Panc1 (cell line): ENCODE measurements at places on chromosomes 4 and X. TPM values are rescaled to one million over a fixed set of nuclear protein-coding genes. Genes with fewer than 3 reads are reported as not detected.
A peak's percentile ranks its signal among the peaks of the same experiment; 100 is the strongest.

DNA sequence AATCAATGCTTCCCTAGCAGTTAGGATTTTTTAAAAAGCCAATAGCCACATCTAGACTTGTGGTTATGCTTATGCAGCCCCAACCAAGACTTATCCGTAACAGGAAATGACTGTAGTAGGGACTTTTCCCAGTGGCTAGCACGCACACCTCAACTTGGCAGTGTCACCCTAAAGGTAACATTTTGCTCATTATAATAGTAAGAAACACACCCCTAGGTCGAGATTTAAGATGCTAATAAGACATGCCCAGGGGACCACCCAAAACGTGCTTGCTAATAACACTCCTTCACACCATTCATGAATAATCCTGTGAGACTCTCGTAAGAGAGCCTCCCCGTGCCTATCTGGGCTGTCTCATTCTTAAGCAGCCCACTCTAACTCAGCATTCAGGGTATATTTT is 195.3 kb downstream of the CHIC1 start:
- H3K27ac ChIP-seq, result no peak overlapping the region
- no peaks in the 10 kb centered on the region for H3K4me1 ChIP-seq
- DNase-seq, result no peak
- no peaks in the 10 kb centered on the region for H3K36me3 ChIP-seq

GRCh38 chr4:97548186-97548585 is 595.1 kb downstream of the STPG2 start:
- no peak overlapping the region for H3K27ac ChIP-seq
- H3K36me3 ChIP-seq, result no peaks in the 10 kb centered on the region
- no peaks in the 10 kb centered on the region for H3K4me1 ChIP-seq
- H3K4me3 ChIP-seq, result no peak overlapping the region
- DNase-seq, result no peak
- no peaks in the 10 kb centered on the region for H3K27me3 ChIP-seq

DNA sequence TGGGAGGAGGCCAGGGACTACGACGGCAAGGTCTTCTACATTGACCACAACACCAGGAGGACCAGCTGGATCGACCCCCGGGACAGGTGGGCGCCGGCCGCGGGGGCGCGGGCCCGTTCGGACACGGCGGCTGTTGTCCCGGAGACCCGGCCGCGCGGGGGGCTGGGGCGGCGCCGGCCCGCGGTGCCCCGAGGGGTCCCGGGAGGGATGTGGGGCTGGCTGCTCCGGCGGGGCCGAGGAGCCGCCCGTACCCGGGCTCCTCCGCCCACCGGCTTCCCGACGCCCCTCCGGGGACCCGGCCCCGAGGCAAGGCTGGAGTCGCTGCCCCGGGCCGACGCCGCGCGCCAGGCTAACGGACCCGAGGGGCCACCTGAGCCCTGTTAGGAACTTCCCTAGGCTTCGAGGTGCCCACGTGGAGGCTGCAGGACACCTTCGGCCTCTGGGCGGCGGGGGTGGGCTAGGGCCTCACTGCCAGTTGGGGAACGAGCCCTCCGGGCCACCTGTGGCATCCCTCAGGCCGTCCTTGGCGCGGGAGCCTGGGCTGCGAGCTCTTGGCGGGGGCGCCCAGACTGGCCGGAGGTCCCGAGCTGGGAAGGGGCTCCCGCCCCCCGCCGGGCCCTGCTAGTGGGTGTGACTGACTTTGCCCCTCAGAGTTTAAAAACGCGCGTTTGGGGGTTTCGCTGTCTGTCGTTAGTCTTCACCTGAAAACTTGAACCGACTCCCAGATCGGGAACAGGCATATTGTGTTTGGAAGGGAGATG is 660 bp downstream of the WWC2 start:
- no peaks in the 10 kb centered on the region for H3K36me3 ChIP-seq
- H3K27ac ChIP-seq, result peak overlapping the region; percentile 84
- no peak for DNase-seq

DNA sequence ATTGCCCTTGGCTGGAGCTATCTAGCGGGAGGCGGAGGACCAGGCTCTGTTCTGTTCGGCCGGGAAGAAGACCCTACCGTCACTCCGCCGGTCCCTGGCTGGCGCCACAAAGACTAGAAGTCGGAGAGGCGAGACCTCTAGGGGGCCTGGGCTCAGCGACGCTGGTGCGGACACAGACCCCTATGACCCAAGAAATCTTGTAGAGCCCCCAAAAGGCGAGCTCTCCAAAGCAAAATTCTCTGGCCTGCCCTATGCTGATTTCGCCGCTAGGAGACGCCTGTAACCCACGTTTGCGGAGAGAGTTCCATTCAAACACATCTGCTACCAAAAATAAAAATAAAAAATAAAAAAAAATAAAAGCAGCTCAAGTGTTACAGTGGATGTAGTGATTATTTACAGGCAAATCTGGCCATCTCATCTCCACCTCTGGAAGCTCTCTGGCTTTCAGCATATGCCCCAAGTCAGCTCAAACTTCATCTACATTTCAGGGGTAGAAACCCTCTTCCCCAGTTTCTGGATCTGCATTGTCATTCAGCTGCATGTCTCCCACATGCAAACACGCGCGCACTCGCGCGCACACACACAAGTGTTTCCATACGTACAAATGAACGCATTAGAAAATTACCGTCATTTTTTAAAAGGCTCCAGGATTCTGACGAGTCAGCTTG is 2.4 kb upstream of the PCDH10 start:
- DNase-seq, result peak; percentile 47
- no peaks in the 10 kb centered on the region for H3K27me3 ChIP-seq
- H3K4me1 ChIP-seq, result 0 out of 2 replicates have a peak, but pooled peaks cover 2% of the 10 kb centered on the region
- H3K36me3 ChIP-seq, result no peaks in the 10 kb centered on the region
- no peak overlapping the region for H3K27ac ChIP-seq
- H3K4me3 ChIP-seq, result peak overlapping the region; percentile 40

- H3K27me3 ChIP-seq, result no peaks in the 10 kb centered on the region
- H3K4me1 ChIP-seq, result no peaks in the 10 kb centered on the region
- no peak overlapping the region for H3K27ac ChIP-seq
- no peak for DNase-seq
Measured at GRCh38 chrX:46398126-46398525, 147.1 kb downstream of the ZNF674 start.

DNA sequence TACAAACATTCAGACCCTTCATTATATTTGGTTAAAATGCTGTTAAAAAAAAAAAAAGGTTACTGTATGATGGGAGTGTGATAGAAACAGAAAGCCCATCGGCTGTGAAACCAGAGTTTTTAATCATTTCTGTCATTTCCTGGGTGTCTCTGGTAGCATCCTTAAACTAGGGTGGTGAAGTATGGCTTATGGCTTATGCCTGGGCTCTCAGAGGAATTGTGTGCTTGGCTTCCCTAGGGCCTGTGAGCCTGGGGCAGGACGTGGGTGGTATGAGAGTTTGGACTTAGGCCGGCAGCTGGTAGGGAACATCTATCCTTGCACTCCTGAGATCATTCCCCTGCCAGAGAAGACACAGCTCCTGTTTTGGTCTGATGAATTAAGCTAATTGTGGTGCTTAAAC is 52.2 kb downstream of the DCUN1D4 start:
- H3K4me3 ChIP-seq, result no peak overlapping the region
- peaks cover 12% of the 10 kb centered on the region for H3K36me3 ChIP-seq
- no peak overlapping the region for H3K27ac ChIP-seq
- no peaks in the 10 kb centered on the region; the same call in 1 of the 2 replicates for H3K4me1 ChIP-seq
- DNase-seq, result no peak

DNA sequence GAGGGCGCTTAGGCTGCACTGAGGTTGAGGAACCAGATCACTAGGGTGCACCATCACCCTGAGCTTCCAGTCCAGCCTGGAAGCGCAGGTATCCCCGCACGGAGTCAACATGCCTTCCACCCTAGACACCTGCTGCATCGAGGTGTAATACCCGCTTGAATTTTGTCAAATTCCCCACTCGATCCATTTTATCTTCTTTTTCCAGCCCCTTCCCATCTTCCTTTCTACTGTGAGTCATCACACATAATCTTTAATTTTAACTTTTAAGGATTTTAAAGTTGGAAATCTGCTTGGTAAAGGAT is 821 bp downstream of the PLK4 start:
- H3K27ac ChIP-seq, result peak overlapping the region; percentile 96
- peak overlapping the region; percentile 84 for H3K4me3 ChIP-seq

DNA sequence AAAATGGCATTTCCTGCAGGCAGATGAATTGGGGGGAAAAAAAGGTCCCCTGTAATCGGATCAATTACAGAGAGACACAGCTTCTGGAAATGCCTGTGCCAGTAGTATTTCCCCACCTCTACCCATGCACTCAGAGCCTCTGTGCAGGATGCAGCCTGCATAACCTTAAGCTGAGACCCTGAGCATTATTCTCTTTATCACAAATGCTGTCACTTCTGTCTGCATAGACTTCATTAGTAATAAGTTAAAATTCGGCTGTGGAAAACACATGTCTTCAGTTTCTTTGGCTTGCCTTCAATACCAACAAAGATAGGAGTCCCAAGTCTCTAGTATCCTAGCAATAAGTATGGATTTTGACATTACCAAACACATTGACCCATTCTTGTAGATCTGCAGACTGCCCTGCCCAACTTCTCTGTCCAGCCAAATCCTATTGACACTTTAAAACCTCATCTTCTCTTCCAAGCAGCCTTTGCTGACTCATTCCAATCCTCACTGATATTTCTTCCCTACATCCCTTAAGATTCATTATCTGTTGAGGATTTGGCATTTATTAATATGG is 70.8 kb downstream of the LUZP4 start:
- DNase-seq, result no peak
- H3K4me1 ChIP-seq, result no peaks in the 10 kb centered on the region
- 0 out of 2 replicates have a peak, but pooled peaks cover under 1% of the 10 kb centered on the region for H3K27me3 ChIP-seq
- H3K4me3 ChIP-seq, result no peak overlapping the region
- no peak overlapping the region for H3K27ac ChIP-seq

GRCh38 chr4:123890889-123891288 is 494.3 kb downstream of the SPRY1 start:
- no peak overlapping the region for H3K4me3 ChIP-seq
- H3K27ac ChIP-seq, result no peak overlapping the region
- H3K4me1 ChIP-seq, result no peaks in the 10 kb centered on the region

- no peaks in the 10 kb centered on the region for H3K27me3 ChIP-seq
- no peak for DNase-seq
- H3K4me3 ChIP-seq, result no peak overlapping the region
- no peaks in the 10 kb centered on the region for H3K4me1 ChIP-seq
- H3K27ac ChIP-seq, result no peak overlapping the region
Measured at GRCh38 chr4:72255269-72255668, 223.5 kb downstream of the NPFFR2 start.

DNA sequence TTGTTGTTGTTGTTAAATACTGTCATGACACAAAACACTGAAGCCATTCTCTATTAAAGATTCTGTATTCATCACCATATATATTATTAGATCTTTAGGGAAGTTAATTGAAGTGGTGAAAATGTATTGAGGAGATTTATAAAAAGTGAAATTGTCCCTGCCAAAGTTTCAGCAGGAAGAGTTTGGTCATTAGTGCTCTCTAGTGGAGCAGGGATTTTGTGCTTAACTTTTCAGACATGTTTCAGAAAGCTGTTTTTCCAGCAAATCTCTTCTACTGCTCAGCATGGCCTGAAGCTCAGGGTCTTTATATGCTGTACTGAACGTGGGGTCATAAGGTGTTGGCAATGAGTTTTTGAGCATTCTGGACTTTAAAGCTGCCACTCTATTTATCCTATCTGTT is 36.7 kb upstream of the CXXC4 start:
- H3K27ac ChIP-seq, result no peak overlapping the region
- H3K36me3 ChIP-seq, result no peaks in the 10 kb centered on the region
- H3K4me1 ChIP-seq, result no peaks in the 10 kb centered on the region
- no peak overlapping the region for H3K4me3 ChIP-seq
- H3K27me3 ChIP-seq, result no peaks in the 10 kb centered on the region
- DNase-seq, result no peak

GRCh38 chr4:3315566-3315965 is 22.7 kb downstream of the RGS12 start:
- no peak for DNase-seq
- H3K36me3 ChIP-seq, result no peaks in the 10 kb centered on the region
- no peak overlapping the region for H3K4me3 ChIP-seq
- no peaks in the 10 kb centered on the region for H3K4me1 ChIP-seq
- no peaks in the 10 kb centered on the region for H3K27me3 ChIP-seq

- peaks cover 10% of the 10 kb centered on the region for H3K27me3 ChIP-seq
- H3K4me1 ChIP-seq, result no peaks in the 10 kb centered on the region
- no peak overlapping the region for H3K27ac ChIP-seq
- no peak for DNase-seq
Measured at GRCh38 chr4:138800421-138800820, 215.2 kb upstream of the NOCT start.

Gene KLHL34
- 0.05 TPM for total RNA-seq

Gene GAGE12E
- not detected for total RNA-seq

Gene SOX3
- not detected for total RNA-seq

Gene PLS3
- 164 TPM for total RNA-seq

Gene PFKFB1
- total RNA-seq, result 0.36 TPM

Gene SMAD1
- 24.1 TPM for total RNA-seq

Gene HPF1
- total RNA-seq, result 21.4 TPM

Gene SRPK3
- total RNA-seq, result 1.6 TPM

Gene SPANXD
- not detected for total RNA-seq
